Stimulated activated CD4-positive, alpha-beta T cell treated with anti-CD3 and anti-CD28 coated beads, Interleukin-1b, Interleukin-23, amount 100 ng/mL, for 1 hour (primary cell): ENCODE measurements at places on chromosomes 16 and 17.

GRCh38 chr17:34511265-34511664 lies 68.1 kb upstream of the TMEM132E start:
- DNase-seq, result no peak

- no peak for DNase-seq
These were observed 28.0 kb downstream of the GNA13 start for GRCh38 chr17:65028545-65028843.

- no peak for DNase-seq
These were observed 57.9 kb downstream of the AKAP1 start for GRCh38 chr17:57142925-57143324.

DNA sequence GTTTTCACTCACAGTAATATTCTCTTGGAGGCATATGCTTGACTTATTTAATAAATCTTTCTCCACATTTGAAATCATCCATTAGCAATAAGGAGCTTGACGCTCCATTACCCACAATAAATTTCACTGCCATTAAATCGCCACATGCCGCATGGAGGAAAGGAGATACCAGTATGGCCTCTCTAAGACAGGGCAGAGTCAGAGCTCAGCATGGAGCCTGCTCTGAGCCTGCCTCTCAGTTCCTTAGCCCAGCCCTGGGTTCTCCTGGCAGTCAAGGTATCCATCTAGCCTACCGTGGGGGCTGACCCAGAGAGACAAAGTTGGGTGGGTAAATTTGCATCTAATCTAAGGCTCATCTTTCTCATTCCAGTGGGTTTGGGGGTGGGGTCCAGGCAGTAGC lies 80.3 kb upstream of the CES5A start:
- DNase-seq, result no peak

DNA sequence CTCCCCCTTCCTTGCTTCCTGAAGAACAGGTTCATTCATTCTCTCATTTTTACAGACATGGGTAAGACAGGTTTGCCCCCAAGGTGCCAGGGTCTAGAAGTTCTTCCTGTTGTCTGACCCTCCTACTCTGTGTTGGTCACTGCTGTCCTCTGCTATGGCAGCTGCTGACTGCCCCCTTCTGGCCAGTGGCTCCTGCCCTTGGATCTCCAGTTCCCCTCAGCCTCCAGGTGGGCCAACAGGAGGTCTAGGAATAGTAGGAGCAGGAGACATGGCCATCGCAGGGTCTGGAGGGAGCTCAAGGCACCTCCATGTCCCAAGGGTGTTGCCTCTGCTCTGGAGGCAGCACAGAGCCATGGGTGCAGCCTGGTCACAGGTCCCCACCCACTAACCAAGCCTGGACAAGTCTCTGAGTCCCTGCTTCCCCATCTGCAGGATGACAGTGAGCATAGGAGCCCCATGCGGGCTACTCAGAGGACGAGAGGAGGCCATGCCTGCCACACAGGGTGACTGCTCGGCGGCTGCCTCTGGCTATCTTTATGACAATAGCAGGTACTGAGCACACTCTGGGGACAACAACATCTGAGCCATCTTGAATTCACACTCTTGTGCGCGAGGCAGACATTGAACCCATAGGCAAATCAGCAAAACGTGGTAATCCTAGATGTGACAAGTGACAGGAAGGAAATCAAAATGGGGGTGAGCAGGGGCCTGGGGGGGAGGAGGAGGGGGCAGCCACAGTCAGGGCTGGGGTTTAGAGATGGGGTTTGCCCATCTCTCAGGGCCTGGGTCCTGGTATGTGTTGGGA lies 27.0 kb upstream of the NXPH3 start:
- no peak for DNase-seq

GRCh38 chr17:46868689-46869187 lies 17.4 kb downstream of the WNT9B start:
- no peak for DNase-seq

DNA sequence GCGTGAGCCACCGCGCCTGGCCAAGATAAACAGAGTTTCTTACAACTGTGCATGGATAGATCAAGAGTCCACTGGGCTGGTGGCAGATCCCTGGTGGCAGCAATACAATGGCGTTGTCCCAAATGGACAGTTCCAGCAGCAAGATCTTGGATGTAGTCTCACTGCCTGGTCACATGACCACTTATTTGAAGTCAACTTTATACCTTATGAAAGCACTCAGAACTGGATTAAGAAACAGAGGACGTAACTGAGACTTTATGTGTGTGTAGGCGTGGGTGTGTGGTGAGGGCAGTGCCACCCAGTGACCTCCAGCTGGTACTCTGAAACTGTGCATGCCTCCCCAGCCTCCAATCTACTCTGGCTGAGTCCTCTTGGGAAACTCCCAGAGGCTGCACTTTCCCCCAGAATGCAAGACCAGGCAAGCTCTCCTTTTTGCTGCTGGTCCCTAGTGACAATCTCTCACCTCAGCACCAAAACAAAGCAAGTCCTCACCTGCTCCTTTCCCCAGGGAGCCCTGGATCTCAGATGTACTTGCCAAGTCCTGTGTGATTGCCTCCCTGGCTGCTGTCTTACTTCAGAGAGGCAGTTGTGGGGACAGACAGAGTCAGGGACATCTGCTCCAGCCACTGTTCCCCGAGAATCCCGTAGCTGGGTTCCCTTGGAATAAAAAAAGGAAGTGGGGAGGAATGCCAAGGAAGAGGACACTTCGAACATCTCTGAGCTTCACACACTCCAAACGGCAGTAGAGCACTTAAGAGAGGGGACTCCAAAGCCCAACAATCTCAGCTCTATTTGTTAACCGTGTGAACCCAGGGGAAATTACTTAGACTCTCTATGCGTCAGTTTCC lies 11.7 kb upstream of the ST6GALNAC2 start:
- no peak for DNase-seq
